ENCODE measurements at places on chromosomes 7 and 10.

- peaks cover 49% of the 10 kb centered on the region for H3K4me1 ChIP-seq
- no peaks in the 10 kb centered on the region for H3K27me3 ChIP-seq
Measured at GRCh38 chr10:48744587-48744986, 59.9 kb downstream of the WDFY4 start.

DNA sequence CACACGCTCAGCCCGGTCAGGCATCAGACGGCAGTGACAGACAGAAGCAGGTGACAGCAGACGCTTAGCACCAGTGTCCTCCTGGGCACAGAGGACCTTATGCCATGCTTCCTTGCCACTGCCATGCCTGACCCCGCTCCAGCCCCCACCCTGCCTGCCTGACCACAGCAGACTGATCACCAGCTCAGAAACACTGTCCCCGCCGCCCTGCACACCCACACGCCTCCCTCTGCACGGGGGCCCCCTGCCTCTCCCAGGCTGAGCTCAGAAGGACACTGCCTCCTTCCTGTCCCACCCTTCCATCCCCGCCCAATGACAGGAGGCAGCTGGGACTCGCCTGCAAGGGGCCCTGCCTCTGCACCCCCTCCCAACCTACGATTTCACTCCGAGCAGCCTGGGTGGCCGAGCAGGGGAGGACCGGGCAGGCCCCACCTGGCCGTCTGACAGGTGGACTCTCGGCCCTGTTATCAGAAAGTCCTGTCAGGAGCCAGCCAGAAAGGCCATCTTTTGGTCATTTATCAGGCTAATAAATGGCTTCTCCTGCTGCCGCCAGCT lies 183.4 kb downstream of the ELFN1 start:
- no peak overlapping the region for H3K27ac ChIP-seq
- peaks cover 14% of the 10 kb centered on the region for H3K36me3 ChIP-seq
- H3K4me1 ChIP-seq, result no peaks in the 10 kb centered on the region
- DNase-seq, result no peak
- H3K4me3 ChIP-seq, result no peak overlapping the region
- no peaks in the 10 kb centered on the region for H3K27me3 ChIP-seq

DNA sequence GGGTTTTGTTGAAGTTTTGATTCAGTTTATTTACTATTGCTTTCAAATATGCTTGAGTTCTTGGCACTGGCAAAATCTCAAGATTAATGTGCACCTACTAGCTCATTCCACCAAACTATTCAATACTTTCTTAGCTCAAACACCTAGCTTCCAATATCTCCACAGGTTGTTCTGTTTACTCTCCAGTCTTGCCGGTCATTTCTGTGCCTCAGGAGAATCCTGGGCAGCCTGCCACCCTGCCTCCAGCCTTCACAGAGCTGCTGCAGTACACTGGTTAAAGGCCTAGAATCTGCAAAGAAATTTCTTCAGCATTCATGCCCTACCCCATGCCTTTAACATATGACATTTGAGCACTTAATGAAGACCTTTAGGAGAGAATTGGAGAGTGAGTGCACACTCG lies 4.0 kb upstream of the TMEM106B start:
- peaks cover 13% of the 10 kb centered on the region for H3K27me3 ChIP-seq
- no peak for DNase-seq
- H3K27ac ChIP-seq, result no peak overlapping the region
- peaks cover 9% of the 10 kb centered on the region for H3K36me3 ChIP-seq

DNA sequence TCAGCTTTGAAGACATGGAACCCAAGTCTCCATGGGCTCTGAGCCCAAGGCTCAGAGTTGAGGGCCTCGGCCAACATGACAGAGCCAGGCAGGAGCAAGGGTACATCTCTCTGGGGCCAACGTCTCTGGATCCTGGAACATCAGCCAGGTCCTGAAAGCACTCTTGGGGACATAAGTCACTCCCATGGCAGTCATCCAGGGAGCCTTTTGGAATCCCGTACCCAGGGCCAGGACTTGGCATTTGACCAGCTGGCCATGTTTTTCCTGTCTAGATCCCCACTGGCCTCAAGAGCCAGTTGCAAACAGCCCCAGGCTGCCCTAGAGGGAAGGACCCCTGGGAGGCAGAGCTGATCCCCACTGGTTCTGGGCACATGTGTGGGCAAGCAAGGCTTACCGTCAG lies 4.3 kb upstream of the CXCL12 start:
- no peaks in the 10 kb centered on the region for H3K36me3 ChIP-seq
- H3K4me1 ChIP-seq, result peaks cover 4% of the 10 kb centered on the region
- peaks cover 18% of the 10 kb centered on the region for H3K27me3 ChIP-seq
- no peak overlapping the region for H3K4me3 ChIP-seq
- no peak overlapping the region for H3K27ac ChIP-seq

- no peak overlapping the region for H3K4me3 ChIP-seq
- H3K27ac ChIP-seq, result no peak overlapping the region
- no peaks in the 10 kb centered on the region for H3K4me1 ChIP-seq
Measured at GRCh38 chr10:75718991-75719390, 287.6 kb downstream of the LRMDA start.

GRCh38 chr7:114083166-114084001 lies 164.6 kb upstream of the PPP1R3A start:
- no peak for DNase-seq
- peaks cover 71% of the 10 kb centered on the region for H3K27me3 ChIP-seq
- peak overlapping the region; percentile 69 for H3K4me3 ChIP-seq
- H3K36me3 ChIP-seq, result no peaks in the 10 kb centered on the region
- H3K27ac ChIP-seq, result no peak overlapping the region

DNA sequence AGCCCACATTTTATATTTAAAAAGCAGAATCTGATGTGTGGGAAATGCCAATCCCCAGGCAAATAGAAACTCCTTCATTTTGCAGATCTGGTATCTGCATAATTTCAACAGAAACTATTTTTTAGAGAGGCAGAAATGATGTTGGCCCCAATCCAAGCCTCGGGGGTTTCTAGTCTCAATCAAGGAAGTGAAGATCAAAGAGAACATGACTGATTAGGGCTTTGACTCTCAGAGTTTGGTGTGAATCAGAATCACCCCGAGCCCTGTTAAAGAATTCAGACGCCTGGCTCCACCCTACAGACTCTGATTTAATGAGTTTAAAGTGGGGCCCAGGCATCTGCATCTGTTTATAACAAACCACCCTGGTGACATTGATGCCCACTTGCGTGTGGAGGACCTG lies 36.7 kb upstream of the UBE2H start:
- peaks cover 9% of the 10 kb centered on the region for H3K4me1 ChIP-seq
- H3K4me3 ChIP-seq, result no peak overlapping the region
- H3K27ac ChIP-seq, result no peak overlapping the region
- H3K27me3 ChIP-seq, result no peaks in the 10 kb centered on the region
- DNase-seq, result no peak
- H3K36me3 ChIP-seq, result no peaks in the 10 kb centered on the region

DNA sequence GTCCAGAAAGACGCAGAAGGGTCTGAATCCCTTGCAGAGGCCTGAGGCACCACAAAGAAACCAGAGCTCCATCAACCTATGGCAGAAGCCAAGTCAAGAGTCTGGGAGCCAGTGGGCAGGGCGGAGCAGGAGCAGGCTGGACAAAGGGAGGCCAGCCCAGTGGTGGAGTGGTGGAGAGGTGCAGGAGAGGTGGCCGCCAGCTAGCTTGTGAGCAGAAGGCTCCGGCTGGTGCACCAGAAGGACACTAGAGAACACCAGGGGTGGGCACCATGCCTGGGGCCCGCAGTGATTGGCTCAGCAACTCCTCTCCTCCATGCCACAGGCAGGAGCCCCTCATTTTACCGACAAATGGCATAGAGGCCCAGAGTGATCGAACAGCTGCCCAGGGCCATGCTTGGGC lies 186.6 kb downstream of the GRID1 start:
- no peak for DNase-seq
- H3K27ac ChIP-seq, result no peak overlapping the region
- no peaks in the 10 kb centered on the region for H3K36me3 ChIP-seq

- H3K27me3 ChIP-seq, result peaks cover 14% of the 10 kb centered on the region
- H3K4me1 ChIP-seq, result peaks cover 9% of the 10 kb centered on the region
- H3K4me3 ChIP-seq, result no peak overlapping the region
- no peak overlapping the region for H3K27ac ChIP-seq
- DNase-seq, result no peak
Measured at GRCh38 chr10:88735661-88736060, 24.2 kb upstream of the LIPN start.

All from activated B cell treated with CpG ODN at 0.5 μM for 24 hours (primary cell).